Renal cortical epithelial cell (primary cell): ENCODE measurements at places on chromosomes 11 and 22. TPM values are rescaled to one million over a fixed set of nuclear protein-coding genes. Genes with fewer than 3 reads are reported as not detected.

The PARVG gene
- total RNA-seq = not detected in 2 replicates

The HORMAD2 gene
- total RNA-seq = 1.0 TPM in 1 of 2 replicates, not detected in the other

The APOL3 gene
- total RNA-seq = 4.0 and 10.4 TPM in 2 replicates

The LYVE1 gene
- total RNA-seq = 0.05 and 0.17 TPM in 2 replicates

The ADM2 gene
- total RNA-seq = 2.3 and 3.4 TPM in 2 replicates
